ENCODE measurements at places on chromosomes 6 and 20. TPM values are rescaled to one million over a fixed set of nuclear protein-coding genes. Genes with fewer than 3 reads are reported as not detected.

Gene TGM3
- total RNA-seq = not detected

Gene EEF1A2
- 0.42 TPM for total RNA-seq

Gene PRR18
- 0.95 TPM for total RNA-seq

Gene ATP9A
- 61.2 TPM for total RNA-seq

Gene BPIFB4
- total RNA-seq = not detected

Gene ANKRD66
- total RNA-seq = not detected

Gene CDC25B
- 24.0 TPM for total RNA-seq

Gene HLA-DRA
- total RNA-seq = 225 TPM

Gene MCCD1
- total RNA-seq = not detected
